Large intestine (tissue), 12 donors: ENCODE measurements at places on chromosomes 1 and 21.

- H3K27me3 ChIP-seq: no peaks in the 10 kb centered on the region
- no peaks in the 10 kb centered on the region for H3K36me3 ChIP-seq
- H3K27ac ChIP-seq: no peak overlapping the region
These were observed 107.9 kb upstream of the SERTAD4 start for GRCh38 chr1:210124736-210125135.

DNA sequence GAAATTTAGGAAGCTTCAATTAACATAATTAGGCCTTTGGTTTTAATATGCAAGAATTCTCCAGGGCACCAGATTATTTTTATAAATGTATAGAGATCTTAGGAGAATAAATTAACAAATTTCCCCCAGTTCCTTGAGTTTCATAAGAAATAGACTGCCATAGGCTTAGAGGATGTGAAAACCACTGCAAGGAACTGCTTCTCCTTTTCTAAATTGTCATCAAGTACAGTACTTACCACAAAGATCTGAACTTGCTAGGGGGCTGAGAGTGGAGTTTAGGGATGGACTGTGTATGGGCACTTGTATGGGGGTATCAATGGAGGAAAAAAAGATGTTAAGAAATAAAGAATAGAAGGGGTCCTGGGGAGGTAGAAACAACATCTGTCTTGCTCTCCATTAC lies 31.1 kb downstream of the LHX8 start:
- no peak for DNase-seq
- no peaks in the 10 kb centered on the region for H3K4me1 ChIP-seq
- H3K27ac ChIP-seq: no peak overlapping the region

- H3K27me3 ChIP-seq: peaks cover 5% of the 10 kb centered on the region
- H3K4me3 ChIP-seq: no peak overlapping the region
These were observed 2.7 kb downstream of the PER3 start for GRCh38 chr1:7786795-7787194.

DNA sequence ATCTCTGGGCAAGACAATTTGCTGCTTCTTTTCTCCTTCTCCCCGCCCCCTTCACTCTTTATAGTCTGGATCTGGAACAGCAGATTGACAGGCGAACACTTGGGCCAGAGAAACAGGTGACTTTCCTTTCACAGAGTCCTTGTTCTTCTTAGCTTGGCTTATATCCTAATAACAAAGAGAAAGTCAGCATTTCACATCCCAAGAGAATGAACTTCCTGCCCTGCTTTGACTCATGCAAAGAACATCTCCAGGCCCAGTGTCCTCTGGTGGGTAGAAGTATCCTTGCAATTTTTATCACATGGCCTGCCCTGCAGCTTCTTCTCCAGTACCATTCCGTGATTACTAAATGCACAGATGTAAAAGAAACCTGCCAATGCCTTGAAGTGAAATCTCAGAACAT lies 764.4 kb downstream of the ADGRL2 start:
- no peak for DNase-seq
- no peaks in the 10 kb centered on the region for H3K4me1 ChIP-seq
- no peaks in the 10 kb centered on the region for H3K27me3 ChIP-seq
- H3K27ac ChIP-seq: no peak overlapping the region
- no peaks in the 10 kb centered on the region for H3K36me3 ChIP-seq
- H3K4me3 ChIP-seq: no peak overlapping the region

DNA sequence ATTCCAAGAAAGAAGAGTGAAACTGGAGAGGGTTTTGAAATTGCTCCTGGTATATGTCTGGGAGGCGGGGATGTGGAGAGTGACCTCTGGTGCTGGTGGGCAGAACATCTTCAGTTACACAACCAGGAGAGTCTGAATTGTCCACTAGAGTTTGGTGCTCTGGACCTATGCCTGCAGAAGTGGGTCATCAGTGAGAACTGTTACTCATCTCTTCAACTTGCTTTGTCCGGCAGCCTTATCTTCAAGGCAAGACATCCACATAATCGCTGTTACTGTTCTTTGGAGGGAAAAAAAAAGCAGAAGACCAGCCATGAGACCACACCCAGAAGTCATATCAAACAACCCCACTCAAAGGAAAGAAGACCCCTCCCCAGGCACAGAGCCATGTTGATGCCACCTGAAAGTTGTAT lies 14.9 kb downstream of the SH2D1B start:
- no peak overlapping the region for H3K4me3 ChIP-seq
- no peaks in the 10 kb centered on the region for H3K4me1 ChIP-seq
- peaks cover 3% of the 10 kb centered on the region for H3K27me3 ChIP-seq
- H3K36me3 ChIP-seq: no peaks in the 10 kb centered on the region

GRCh38 chr1:150281221-150281757 lies 1.1 kb upstream of the CIART start:
- H3K4me3 ChIP-seq: peak overlapping the region; percentile 48
- peak overlapping the region; percentile 39 for H3K27ac ChIP-seq
- peaks cover 26% of the 10 kb centered on the region for H3K4me1 ChIP-seq
- peaks cover 5% of the 10 kb centered on the region for H3K27me3 ChIP-seq
- peaks cover 4% of the 10 kb centered on the region for H3K36me3 ChIP-seq

DNA sequence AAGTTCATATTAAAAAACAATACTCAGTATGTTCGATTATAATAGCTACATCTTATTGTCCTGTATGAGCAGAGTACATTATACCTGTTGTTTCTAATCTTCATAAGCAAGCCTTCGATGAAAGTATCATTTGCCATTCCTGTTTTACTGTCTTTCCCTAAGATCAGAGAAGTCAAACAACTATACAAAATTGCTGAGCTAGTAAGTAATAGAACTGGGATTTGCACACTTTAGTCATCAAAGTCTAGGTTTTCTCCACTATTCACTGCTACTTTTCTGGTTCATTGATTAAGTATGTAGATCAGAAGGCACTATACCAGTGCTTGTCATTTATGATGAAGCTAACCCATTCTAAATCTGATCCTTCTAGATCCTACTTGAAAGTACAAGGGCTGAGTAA lies 108.9 kb downstream of the NR5A2 start:
- H3K27ac ChIP-seq: no peak overlapping the region
- H3K36me3 ChIP-seq: peaks cover 12% of the 10 kb centered on the region
- H3K4me1 ChIP-seq: peaks cover 13% of the 10 kb centered on the region
- H3K4me3 ChIP-seq: no peak overlapping the region

GRCh38 chr1:14661222-14661621 lies 62.7 kb downstream of the KAZN start:
- H3K27ac ChIP-seq: no peak overlapping the region
- H3K4me1 ChIP-seq: no peaks in the 10 kb centered on the region
- H3K36me3 ChIP-seq: no peaks in the 10 kb centered on the region
- DNase-seq: no peak
- no peaks in the 10 kb centered on the region for H3K27me3 ChIP-seq
- H3K4me3 ChIP-seq: no peak overlapping the region

- H3K4me3 ChIP-seq: no peak overlapping the region
- H3K36me3 ChIP-seq: peaks cover 15% of the 10 kb centered on the region
- no peak for DNase-seq
- no peaks in the 10 kb centered on the region for H3K27me3 ChIP-seq
- H3K27ac ChIP-seq: no peak overlapping the region
- no peaks in the 10 kb centered on the region for H3K4me1 ChIP-seq
These were observed 12.3 kb downstream of the ATP2B4 start for GRCh38 chr1:203638950-203639349.

- peaks cover 38% of the 10 kb centered on the region for H3K36me3 ChIP-seq
- no peaks in the 10 kb centered on the region for H3K4me1 ChIP-seq
- DNase-seq: no peak
These were observed 34.1 kb upstream of the DIP2A start for GRCh38 chr21:46424621-46425020.

DNA sequence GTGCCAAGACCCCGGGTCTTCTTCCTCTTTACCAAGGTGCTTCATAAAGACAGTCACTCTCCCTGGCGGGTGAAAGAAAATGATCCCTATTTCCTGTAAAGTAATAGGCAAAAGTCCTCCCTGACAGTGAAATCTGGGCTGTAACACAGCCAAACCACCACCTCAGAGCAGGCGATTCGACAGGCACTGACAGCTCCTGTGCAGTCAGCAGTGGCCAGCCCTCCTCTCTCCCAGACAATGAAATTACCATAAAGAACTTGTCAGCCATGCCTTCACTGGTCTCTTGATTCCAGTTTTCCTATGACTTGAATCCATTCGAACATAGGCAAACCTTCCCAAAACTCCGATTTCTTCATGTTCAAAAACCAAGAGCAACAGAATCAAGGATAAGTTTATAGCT lies 492.2 kb upstream of the DAB1 start:
- H3K27ac ChIP-seq: no peak overlapping the region
- H3K27me3 ChIP-seq: peaks cover 2% of the 10 kb centered on the region
- no peaks in the 10 kb centered on the region for H3K4me1 ChIP-seq
- H3K4me3 ChIP-seq: no peak overlapping the region
- no peaks in the 10 kb centered on the region for H3K36me3 ChIP-seq

GRCh38 chr1:29425631-29426030 lies 189.3 kb downstream of the PTPRU start:
- no peaks in the 10 kb centered on the region for H3K4me1 ChIP-seq
- H3K27ac ChIP-seq: peak overlapping the region; percentile 35
- H3K27me3 ChIP-seq: no peaks in the 10 kb centered on the region

GRCh38 chr1:47647327-47647845 lies 209.5 kb downstream of the FOXD2 start:
- H3K27ac ChIP-seq: no peak overlapping the region
- H3K27me3 ChIP-seq: no peaks in the 10 kb centered on the region
- no peak for DNase-seq

- no peaks in the 10 kb centered on the region for H3K36me3 ChIP-seq
- DNase-seq: no peak
- H3K4me1 ChIP-seq: no peaks in the 10 kb centered on the region
These were observed 10.9 kb upstream of the CD5L start for GRCh38 chr1:157852476-157852875.

DNA sequence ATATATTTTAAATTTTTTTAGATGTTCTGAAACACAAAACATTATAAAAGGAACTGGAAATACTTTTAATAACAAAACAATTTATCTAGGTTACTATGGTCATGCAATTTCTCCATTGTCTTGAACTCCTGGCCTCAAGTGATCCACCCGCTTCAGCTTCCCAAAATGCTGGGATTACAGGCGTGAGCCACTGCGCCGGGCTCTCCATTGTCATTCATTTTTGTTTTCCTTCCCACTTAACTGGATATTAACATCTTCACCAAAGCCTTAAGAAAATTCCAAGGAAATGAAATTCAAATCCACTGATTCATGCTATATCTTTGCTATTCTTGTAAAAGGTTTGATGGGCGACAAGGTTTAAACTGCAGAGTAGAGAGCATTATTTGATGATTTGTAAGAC lies 279.5 kb upstream of the PKN2 start:
- no peak overlapping the region for H3K4me3 ChIP-seq
- no peak overlapping the region for H3K27ac ChIP-seq
- DNase-seq: no peak
- H3K4me1 ChIP-seq: no peaks in the 10 kb centered on the region
- no peaks in the 10 kb centered on the region for H3K36me3 ChIP-seq

- H3K4me3 ChIP-seq: peak within 1 kb of the TSS; percentile 77
- H3K27ac ChIP-seq: peak within 1 kb of the TSS; percentile 93
- DNase-seq: peak; percentile 90
- H3K36me3 ChIP-seq: no peaks in the 10 kb centered on the region
- peaks cover 10% of the 10 kb centered on the region for H3K27me3 ChIP-seq
- peaks cover 20% of the 10 kb centered on the region for H3K4me1 ChIP-seq
These were observed at the start of gene GIPC2 for GRCh38 chr1:78045926-78046778. GIPC2 (plus strand) TSS chr1:78045966; CDS start chr1:78046095, 129 bp downstream.

GRCh38 chr1:50148142-50148923 lies 39.6 kb downstream of the ELAVL4 start:
- DNase-seq: no peak
- H3K27ac ChIP-seq: no peak overlapping the region
- H3K36me3 ChIP-seq: no peaks in the 10 kb centered on the region

DNA sequence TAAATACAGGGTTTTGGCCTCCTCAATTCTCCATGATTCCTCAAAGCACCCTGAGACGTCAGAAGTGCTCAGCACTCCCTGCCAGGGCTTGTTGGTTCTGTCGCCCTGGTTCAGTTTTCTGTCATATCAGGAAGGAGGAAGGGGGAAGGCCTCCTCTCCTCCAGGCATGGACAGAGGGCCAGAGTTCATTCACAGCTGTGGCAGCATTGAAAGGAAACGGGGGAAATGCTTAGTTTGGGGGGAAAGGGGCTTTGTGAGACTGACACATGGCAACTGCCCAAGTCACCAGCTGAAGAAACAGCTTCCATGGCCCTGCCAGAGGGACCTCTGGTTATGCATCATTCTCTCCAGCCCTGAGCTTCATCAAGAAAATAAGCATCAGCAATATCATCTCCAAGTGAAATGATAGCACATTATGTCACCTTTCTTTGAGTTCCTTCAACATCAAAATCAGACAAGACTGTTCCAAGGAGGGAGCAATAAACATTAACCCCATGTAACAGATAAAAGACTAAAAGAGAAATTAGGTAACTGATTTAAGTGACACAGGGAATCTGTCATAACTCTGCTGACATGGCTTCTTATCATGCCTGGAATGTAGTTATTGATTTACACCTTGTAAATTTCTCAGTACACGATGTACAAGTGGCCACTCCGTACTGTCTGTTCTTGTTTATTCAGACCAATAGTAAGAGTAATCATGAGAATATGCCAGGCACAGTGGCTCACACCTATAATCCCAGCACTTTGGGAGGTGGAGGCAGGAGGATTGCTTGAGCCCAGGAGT lies 103.2 kb upstream of the SLC25A33 start:
- H3K36me3 ChIP-seq: no peaks in the 10 kb centered on the region
- H3K27ac ChIP-seq: peak overlapping the region; percentile 88
- H3K4me3 ChIP-seq: no peak overlapping the region
- peak; percentile 82 for DNase-seq
- H3K4me1 ChIP-seq: peaks cover 59% of the 10 kb centered on the region

DNA sequence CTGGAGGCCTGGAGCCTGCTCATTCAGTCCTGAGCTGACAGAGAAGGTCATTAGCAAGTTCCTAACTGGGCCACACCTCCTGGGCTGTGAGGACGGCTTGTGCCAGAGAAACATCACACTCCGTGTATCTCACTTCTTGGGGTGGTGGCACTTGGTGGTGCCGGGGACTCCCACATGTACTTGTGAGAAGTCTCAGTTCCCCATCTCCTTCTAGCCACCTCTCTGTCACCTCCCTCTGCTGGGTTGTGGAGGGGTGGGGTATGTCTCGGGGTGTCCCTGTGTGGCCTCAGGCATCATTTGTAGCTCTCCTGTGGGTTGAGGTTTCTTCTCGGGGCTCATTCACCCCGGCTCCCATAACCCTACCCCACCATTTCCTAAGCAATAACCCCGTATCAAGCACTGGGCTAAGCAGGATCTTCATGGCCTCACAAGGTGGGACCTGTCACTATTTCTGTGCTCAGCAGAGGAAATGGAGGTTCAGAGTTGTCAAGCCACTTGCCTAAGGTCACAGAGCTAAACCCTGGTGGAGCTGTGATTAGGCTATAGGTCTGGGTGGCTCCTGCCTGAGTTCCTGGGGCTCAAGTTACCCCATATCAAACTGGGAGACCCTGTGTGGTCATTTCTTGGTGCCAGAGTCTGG lies 62.5 kb downstream of the UBIAD1 start:
- H3K27ac ChIP-seq: no peak overlapping the region
- H3K4me3 ChIP-seq: no peak overlapping the region
- H3K4me1 ChIP-seq: peaks cover 7% of the 10 kb centered on the region
- DNase-seq: no peak
- no peaks in the 10 kb centered on the region for H3K36me3 ChIP-seq

- no peak overlapping the region for H3K27ac ChIP-seq
- peaks cover 6% of the 10 kb centered on the region for H3K36me3 ChIP-seq
- no peak overlapping the region for H3K4me3 ChIP-seq
These were observed 91.0 kb downstream of the PTPN14 start for GRCh38 chr1:214460304-214460916.

- H3K36me3 ChIP-seq: peaks cover 59% of the 10 kb centered on the region
- no peak overlapping the region for H3K27ac ChIP-seq
- no peak for DNase-seq
These were observed 18.4 kb downstream of the CNIH4 start for GRCh38 chr1:224375059-224375458.

GRCh38 chr1:201391225-201391624 lies 7.9 kb downstream of the LAD1 start:
- no peak overlapping the region for H3K4me3 ChIP-seq
- H3K27ac ChIP-seq: no peak overlapping the region
- no peaks in the 10 kb centered on the region for H3K27me3 ChIP-seq
- peaks cover 39% of the 10 kb centered on the region for H3K36me3 ChIP-seq
- H3K4me1 ChIP-seq: peaks cover 46% of the 10 kb centered on the region
